ENCODE measurements at places on chromosomes 16 and 17.

- no peak for DNase-seq
Measured at GRCh38 chr17:7179317-7180254, at the start of gene ASGR1. Gene ASGR1, minus strand, starts transcription at chr17:7179370. Its CDS starts 807 bp downstream, at chr17:7178563.

DNA sequence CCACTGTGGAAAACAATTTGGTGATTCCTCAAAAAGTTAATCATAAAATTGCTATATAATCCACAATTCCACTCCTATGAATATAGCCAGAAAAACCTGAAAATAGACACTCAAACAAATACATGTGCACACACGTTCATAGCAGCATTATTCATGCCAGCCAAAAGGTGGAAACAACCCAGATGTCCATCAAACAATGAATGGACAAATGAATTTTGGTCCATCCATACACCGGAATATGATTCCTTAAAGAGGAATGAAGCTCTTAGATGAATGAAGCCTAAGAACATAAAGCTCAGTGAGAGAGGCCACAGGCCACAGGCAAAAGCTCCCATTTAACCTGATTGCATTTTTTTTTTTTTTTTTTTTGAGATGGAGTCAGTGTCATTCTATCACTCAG, 114.6 kb upstream of the TNRC6C start:
- DNase-seq, result no peak

DNA sequence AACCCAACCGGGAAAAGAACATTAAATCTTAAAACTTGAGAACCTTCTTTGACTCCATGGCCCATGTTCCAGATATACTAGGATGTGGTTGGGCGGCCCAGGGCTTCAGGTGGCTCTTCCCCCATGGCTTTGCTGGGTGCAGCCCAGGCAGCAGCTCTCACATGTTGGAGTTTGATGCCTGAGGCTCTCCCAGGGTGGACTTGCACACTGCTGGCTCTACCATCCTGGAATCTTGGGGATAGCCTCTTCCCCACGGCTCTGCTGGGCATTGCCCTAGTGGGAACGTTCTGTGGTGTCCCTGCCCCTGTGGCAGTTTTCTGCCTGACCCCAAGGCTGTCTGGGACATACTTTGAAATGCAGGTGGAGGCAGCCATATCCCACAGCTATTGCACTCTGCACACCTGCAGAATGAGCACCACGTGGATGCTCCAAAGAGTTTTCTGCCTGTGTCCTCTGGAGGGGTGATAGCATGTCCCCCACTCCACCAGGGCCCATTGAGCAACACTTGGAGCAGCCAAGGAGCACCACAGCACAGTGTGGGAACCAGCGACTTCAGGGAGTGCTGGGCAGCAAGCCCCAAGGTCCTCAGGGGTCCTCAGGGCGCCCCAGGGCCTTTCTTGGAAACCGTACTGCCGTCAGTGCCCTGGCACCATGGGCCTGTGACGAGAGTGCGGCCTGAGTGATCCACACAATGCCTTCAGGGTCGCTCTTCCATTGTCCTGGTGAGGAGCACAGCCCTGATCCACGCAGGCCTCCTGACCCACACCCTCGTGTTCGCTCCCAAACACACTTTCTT, 70.8 kb downstream of the GOSR1 start:
- no peak for DNase-seq

GRCh38 chr17:298791-299450, 53.7 kb downstream of the RPH3AL start:
- DNase-seq, result no peak

- no peak for DNase-seq
Measured at GRCh38 chr17:34841467-34841866, 119.8 kb downstream of the CCT6B start.

Measured in AML-193 (cell line).